H7 (cell line): ENCODE measurements at places on chromosomes 5 and 9.

DNA sequence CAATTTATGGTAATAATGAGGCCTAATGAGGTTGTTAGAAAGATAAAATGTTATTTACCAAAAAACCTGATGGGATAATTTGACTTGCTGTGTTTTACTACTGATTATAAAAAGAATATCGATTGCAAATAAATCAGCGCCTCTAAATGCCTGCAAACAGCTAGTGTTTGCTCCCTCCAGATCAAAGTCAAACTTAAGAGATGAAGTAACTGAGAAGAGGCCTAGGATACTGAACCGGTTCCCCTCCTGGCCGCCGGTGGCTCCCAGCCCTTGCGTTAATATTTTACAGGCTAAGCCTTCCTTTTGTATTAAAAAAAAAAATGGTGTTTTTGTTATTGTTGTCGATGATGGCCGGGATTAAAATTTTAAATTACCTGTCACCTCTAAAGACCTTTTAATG, 2.6 kb downstream of the IRX1 start:
- DNase-seq: no peak

DNA sequence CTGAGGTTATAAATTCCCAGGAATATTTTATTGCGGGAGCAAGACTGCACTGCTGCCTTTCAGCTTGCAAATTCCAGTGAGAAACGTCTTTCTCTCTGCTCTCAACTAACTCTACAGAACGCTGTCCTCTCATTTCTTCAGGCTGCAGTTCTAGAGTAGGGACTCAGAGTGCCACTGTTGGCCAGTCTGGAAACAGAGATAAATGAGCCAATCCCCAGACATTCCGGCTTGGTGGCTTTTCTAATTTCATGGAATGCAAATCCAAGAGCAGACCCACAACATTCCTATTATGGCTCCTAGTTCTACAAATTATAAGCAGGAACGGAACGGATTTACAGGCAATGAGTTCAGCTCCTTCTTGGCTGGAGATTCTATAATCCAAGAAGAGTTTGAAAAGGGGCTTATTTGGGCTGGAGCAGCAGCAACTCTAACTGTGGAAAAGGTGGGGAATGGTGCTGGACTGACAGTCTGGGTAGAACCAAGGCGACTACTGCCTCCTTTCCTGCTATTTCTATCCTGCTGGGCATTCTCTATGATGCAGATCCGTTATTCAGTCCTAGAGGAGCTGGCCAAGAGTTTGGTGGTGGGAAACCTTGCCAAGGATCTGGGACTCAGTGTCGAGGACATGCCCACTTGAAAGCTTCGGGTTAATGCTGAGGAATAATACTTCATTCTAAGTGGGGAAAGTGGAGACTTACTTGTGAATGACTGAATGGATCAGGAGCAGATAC, 9.3 kb downstream of the PCDHGA12 start:
- DNase-seq: peak; percentile 34

GRCh38 chr9:128625391-128626146, 31.1 kb downstream of the DYNC2I2 start:
- DNase-seq: peak; percentile 67

- DNase-seq: no peak
These were observed 96.9 kb upstream of the LIFR start for GRCh38 chr5:38653389-38653788.

GRCh38 chr9:125466411-125466810, 204.8 kb downstream of the GAPVD1 start:
- DNase-seq: no peak

- no peak for DNase-seq
These were observed 83.3 kb upstream of the LHFPL2 start for GRCh38 chr5:78731884-78732283.

DNA sequence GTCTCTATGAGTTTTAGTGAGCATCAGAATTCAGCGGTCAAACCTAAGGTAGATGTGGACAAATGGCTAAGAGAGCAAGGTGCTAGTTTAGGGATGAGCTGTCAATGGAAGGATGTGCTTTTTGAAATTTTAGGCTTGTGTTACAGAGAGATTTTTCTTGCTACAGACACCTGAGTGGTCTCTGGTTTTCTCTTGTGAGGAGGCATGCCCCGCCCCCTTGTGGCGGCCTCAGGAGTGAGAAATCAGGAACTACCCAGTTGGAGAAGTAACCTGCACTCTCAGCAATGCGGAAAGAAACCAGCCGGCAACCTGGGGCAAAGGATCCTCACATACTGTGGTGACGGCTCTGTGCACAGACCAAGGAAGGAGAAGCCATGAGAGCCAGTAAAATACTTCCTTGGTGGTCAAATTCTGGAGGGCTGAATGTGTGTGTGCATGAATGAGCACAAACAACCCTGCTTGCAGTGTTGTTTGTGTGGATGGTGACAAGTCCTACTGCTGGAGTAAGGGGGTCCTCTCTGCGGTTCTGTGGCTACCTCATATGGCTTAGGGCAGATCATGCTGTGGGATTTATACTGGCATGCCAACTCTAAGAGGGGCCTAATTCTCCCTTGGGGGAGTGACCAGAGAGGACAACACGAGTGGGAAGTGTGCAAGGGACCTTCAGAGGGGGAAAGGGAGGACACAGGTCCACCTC, 16.7 kb upstream of the HSD17B4 start:
- DNase-seq: no peak

DNA sequence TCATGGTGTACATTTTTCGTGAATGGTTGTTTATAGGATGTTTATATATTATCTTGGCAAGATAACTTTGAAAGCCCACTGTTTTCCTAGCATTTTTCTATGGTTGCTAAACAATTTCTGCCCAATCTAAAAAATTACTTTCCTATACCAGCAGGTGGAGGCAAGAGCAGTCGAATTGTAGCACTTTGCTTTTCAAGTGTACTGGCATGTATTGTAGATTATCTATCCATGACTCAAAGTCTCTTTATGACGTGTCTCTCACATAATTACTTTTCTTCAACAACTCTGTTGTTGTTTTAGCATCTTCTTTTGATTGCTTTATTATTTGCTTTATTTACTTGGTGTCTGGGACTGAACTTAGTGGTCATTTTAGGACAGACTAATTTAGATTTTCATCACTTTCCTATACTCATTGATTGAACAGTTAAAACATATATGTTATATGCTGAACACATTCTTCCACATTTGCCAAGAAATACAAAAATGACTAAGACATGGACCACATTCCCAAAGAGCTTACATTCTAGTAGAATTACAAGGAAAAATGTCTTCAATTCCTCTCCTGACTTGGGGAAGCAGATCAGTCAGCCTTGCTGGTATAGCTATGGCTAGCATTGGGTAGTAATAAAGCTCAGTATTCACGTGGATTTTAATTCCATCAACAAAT, 20.7 kb downstream of the NLN start:
- peak; percentile 23 for DNase-seq

- peak; percentile 15 for DNase-seq
These were observed 545.8 kb upstream of the ARRDC3 start for GRCh38 chr5:91928754-91929521.

DNA sequence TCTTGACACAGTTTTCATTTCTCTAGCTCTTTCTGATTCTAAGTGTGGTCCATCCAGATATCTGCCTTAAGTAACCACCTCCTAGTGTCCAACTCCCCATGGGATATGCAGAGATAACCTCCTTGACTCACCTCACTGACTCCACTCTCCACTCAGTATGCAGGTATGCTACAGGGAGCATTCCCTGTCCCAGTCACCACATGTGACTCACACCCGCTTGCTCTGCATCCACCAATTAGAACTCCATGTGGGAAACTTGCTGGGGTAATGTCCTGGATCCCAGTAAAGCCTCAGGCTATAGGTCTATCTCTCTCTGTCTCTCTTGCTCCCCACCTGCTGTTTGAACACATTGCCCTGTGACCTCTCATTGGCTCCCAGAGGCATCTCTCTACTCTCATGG, 563.9 kb downstream of the HTR1A start:
- DNase-seq: no peak

DNA sequence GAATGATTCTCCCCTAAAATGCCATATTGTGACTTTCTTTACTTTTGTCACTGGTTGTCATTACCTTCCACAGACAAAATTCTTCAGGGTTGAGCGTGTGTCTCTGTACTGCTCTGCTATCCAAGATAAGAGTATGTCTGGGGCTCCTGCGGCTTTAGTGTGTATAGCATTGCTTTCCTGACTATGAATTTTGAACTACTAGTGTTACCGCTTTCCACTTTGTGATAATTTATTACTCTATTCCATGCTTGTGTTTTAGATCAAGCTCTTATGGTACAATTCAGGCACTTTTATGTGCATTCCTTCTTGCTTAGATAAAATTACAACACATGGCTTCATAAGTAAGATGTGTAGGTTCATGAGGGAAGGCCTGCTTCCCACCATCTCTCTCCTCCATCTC, 51.5 kb upstream of the MEF2C start:
- DNase-seq: no peak

- no peak for DNase-seq
These were observed 212.4 kb downstream of the HSD17B3 start for GRCh38 chr9:96089452-96090085.

DNA sequence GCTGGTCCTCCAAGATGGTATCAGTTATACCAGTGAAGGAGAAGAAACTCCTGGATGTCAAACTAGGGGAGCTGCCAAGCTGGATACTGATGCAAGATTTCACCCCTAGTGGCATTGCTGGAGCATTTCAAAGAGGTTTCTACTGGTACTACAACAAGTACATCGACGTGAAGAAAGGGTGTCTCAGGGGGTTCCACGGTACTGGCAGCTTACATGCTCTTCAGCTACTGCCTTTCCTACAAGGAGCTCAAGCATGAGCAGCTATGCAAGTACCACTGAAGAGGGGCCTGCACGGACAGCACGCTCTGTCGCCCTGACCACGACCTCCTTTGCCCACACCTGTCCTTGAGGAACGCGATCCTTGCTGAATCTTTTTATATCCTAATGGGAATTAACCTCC, 19.5 kb downstream of the ACTL7B start:
- no peak for DNase-seq

- peak; percentile 86 for DNase-seq
These were observed 208.4 kb downstream of the MEF2C start for GRCh38 chr5:88674356-88675167.

DNA sequence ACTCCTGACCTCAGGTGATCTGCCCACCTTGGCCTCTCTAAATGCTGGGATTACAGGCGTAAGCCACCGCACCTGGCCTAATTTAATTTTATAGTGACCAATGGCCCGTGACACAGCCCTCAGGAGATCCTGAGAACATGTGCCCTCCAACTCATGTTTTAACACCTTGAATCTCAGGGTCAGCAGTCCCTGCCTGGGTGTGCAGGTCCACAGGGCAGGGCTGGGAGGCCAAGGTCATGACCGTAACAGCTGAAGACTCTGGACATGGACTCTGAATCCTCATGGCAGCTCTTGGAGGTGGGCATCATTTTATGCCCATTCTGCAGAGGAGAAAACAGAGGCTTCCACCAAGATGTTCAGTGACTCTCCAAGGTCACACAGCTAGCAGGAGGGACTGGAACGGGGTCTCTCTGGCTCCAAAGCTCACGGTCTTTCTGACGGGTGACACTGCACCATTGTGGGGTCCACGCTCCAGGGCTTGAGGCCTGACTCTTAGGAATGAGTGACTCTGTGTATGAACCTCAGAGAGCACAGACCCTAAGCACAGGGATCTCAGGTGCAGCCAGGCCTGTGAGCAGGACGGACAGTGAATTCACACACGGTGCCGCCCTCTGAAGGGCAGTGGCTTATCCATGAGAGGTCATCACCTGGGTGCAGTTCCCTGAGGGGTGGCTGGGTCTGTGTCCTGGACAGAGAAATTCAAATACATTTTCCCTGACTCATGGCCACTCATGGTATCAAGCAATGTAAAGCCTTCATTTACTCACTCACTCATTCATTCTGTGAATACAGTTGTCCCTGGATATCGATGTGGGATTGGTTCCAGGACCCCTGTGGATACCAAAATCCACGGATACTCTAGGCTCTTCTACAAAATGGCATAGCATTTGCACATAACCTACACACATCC, 32.8 kb upstream of the LAMC3 start:
- DNase-seq: peak; percentile 39

DNA sequence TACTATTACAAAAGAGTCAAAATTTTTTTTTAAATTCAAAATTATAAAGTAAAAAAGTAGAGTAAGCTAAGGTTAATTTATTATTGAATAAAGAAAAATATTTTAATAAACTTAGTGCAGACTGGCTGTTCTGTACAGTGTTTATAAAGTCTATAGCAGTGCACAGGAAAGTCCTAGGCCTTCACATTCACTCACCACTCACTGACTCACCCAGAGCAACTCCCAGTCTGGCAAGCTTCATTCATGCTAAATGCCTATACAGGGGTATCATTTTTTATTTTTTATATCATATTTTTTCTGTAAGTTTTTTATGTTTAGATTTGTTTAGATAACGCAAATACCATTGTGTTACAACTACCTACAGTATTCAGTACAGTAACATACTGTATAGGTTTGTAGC, 700.7 kb upstream of the GRAMD2B start:
- DNase-seq: no peak
